ENCODE measurements at places on chromosomes 12 and 14.

DNA sequence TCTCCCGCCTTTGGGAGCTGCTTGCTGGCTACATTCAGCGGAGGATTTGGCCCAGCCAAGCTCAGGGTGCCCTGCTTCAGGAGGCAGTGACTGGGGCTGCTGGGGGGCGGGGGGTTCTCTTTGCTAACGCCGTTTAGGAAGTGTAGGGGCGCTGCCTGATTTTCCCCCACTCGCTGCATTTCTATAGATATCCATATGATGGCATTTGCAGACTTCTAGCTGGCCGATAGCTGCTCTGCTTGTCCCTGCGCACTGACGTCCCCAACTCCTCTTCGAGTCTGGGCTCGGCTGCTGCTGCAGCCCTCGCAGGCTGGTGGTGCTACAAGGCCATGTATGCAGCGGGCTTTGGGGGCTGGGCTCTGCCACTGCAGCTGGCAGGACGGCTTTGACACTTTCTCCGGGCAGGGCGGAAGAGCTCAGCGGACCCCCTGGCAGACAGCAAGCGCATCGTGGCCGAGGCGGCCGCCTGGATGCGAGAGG, 3.1 kb downstream of the LRFN5 start:
- DNase-seq, result no peak

DNA sequence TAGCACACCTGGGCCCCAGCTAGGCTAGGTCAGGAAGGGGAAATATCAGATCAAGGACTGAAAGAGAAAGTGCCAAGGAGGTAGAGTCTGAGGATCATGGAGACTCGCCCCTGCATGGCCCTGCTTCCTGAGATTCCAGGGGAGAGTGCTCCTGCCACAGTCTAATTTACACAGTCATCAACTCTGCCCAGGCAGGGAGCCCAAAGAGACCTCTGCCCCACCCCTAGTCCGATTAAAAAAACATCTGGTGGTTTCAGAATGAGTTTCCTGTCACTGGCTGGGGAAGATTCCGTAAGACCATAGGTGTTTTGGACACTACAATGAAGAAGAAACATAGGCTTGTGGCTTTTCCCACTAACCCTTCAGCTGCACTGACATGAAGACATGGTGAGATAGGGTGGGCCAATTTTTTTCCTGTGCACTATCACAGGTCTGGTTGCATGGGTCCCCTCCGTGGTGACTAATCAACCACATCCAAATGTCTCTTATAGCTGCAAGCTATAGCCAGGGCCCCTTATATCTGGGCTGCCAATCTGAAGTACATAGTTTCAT, 31.5 kb upstream of the GZMB start:
- DNase-seq, result peak; percentile 32

- DNase-seq, result no peak
These were observed 630.2 kb upstream of the NOVA1 start for GRCh38 chr14:27228053-27228452.

GRCh38 chr14:78324353-78324752, 154.2 kb downstream of the NRXN3 start:
- DNase-seq, result no peak

GRCh38 chr14:63457498-63457897, 85.7 kb downstream of the PPP2R5E start:
- no peak for DNase-seq

- DNase-seq, result no peak
These were observed 106.9 kb downstream of the STXBP6 start for GRCh38 chr14:24943024-24943423.

GRCh38 chr12:104426926-104427546, 29.7 kb upstream of the CHST11 start:
- no peak for DNase-seq

- DNase-seq, result peak; percentile 12
These were observed 134.0 kb downstream of the BCL11B start for GRCh38 chr14:99137913-99138571.

GRCh38 chr12:52295663-52296062, 4.3 kb upstream of the KRT81 start:
- DNase-seq, result no peak

- no peak for DNase-seq
These were observed 208.8 kb downstream of the EPS8 start for GRCh38 chr12:15580431-15580830.

GRCh38 chr12:7060353-7060954, at the start of gene C1S:
C1S (plus strand) TSS chr12:7060718; CDS start chr12:7061913, 1,195 bp downstream.
- DNase-seq, result no peak

DNA sequence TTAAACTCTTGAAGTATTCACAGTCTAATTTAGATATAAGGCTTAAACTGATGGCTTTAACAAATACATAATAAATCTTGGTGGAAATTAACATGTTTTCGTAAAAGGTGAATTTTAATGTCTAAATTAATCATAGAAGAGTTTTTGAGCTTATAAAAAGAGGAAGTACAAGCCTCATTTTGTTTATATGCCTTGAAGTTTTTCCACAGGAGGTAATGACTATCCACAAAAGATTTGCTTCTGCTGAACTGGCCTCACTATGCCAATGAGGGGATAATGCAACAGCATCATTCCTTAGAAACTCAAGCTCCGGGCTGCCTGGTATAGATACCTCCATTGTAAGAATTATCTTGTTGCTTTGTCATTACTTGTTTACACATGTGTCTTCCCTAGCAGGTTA, 175.6 kb downstream of the DUSP6 start:
- no peak for DNase-seq

- DNase-seq, result no peak
These were observed 8.5 kb upstream of the MYL6B start for GRCh38 chr12:56143870-56144269.

Data from HL-60 (cell line).